ENCODE measurements at places on chromosomes 6 and 20.
A peak's percentile ranks its signal among the peaks of the same experiment; 100 is the strongest.

DNA sequence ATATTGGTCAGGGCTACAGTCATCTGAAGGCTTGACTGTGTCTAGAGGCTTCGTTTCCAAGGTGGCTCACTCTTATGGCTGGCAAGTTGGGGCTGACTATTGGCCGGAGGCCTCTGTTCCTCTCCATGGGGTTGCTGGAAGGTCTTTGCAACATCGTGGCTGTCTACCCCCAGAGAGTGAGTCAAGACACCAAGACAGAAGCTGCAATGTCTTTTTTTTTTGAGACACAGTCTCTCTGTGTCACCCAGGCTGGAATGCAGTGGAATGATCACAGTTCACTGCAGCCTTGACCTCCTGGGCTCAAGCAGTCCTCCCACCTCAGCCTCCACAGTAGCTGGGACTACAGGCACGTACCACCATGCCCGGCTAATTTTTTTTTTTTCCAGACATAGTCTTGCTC lies 29.4 kb upstream of the KIF3B start:
- no peak for DNase-seq

DNA sequence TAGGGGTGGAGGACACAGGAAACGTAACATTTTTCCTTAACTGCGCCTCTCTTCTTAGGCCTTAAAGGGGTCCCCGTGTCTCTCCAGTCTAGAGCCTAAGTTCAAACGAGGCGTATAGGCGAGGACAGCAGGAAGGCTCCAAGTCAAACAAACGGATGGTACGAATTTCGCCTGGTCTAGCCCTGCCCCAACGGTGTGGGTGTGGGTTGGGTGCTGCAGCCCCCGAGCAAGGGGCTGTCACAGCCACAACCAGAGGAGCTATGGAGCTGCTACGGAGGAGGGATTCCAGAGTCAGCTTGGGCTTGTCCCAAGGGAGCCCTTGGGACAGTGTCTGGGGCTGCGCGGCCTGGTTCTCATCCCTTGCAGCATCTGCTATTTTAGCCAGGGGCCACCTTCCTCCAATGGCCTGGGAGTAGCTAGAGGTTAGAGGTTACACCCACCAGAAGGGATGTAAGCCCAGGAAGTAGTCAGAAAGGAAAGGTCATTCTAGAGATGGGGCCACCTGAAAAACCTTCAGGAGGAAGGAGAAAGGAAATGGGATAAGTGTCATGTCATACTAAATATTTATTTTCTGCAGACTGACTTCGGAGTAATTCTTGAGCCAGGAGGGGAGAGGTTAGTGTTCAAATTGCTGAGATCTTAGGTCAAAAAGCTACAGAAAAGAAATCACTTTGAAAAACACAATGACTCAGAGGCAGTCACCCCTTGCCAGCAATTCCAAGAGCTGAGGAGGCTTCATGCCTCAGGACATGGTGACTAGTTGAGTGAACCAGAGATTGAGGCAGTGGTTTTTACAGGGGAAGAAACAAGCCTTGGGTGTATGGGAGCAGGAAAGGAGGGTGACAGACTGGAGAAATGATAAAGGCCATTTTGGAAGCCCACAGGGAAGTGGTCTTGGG lies 21.7 kb downstream of the VPS52 start:
- peak; percentile 45 for DNase-seq

- DNase-seq: no peak
These were observed 14.7 kb downstream of the SESN1 start for GRCh38 chr6:109079981-109080380.

GRCh38 chr20:46089167-46089416 lies 670 bp downstream of the NCOA5 start:
- DNase-seq: peak; percentile 72

- DNase-seq: peak; percentile 39
These were observed 153.0 kb downstream of the CFAP61 start for GRCh38 chr20:20205141-20205861.

- DNase-seq: no peak
These were observed 1.3 kb downstream of the RRAGD start for GRCh38 chr6:89410788-89411144.

- DNase-seq: no peak
These were observed 222.7 kb upstream of the FOXA2 start for GRCh38 chr20:22807045-22807444.

GRCh38 chr6:15305496-15305895 lies 59.6 kb downstream of the JARID2 start:
- no peak for DNase-seq

- no peak for DNase-seq
These were observed 104.4 kb downstream of the TOX2 start for GRCh38 chr20:44018942-44019637.

GRCh38 chr6:41529049-41529448 lies 17.1 kb upstream of the FOXP4 start:
- DNase-seq: no peak

DNA sequence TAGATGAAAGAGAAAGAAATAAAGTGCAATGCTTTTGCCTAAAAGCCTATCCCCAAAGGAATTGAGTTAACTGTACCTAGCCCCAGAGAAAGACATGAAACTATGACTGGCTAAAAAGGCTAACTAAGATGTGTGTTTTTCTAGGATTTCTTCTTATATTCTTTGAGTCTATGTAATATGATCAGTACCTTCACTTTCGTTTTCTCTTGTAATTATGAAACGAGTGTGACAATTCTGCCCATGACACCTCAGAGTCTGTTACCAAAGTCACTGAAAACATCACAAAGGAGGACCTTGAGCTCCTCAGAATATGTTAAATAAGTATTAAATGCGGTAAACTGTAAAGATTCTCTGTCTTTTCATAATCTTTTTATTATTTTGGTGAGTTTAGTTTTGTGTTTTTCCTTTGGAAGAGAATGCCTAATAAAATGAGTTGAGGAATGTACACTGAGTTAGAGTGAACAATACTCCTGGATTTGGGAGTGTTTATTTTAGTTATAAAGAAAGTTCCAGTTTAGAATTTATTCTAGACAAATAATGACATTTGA lies 141.3 kb downstream of the FUT9 start:
- DNase-seq: no peak

GRCh38 chr6:125834348-125834747 lies 43.6 kb downstream of the NCOA7 start:
- DNase-seq: no peak

DNA sequence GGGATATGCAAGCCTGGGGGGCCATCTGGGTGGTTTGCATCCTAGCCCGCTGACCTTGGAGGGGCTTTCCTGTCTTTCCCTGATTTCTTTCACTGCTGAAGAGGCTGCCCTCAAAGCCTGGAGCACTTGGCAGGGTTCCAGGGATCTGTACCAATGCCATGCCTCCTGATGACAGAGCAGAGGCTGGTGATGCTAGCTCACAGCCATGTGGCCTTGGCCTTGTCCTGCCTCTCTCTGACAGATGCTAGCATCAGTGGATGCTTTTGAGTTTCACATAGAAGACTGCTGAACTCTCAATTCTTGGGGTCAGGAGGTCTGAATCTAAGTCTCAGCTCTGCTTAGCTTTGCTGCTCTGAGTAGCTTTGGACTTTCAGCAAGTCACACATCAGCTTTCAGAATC lies 21.9 kb upstream of the RREB1 start:
- DNase-seq: no peak

GRCh38 chr20:57879779-57880570 lies 170.2 kb upstream of the PMEPA1 start:
- no peak for DNase-seq

- DNase-seq: no peak
These were observed 297.9 kb upstream of the RIMS1 start for GRCh38 chr6:71588490-71588889.

DNA sequence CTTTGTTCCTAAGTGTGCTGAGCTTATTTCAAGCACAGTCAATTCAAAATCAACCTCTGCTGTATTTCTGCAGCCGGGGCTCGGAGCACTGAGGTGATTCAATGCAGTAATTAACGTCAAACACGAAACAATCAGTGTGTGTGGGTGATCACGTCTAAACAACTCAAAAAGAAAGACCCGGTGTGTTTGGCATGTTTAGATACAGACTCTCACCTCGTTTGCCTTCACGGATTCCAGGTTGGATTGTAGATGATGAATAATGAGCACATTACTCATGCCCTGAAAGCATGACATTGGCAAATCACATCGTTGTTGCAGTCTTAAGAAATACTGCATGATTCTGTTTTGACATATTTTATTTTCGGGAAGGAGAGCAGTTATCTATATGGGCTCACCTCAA lies 231.0 kb downstream of the QKI start:
- no peak for DNase-seq

DNA sequence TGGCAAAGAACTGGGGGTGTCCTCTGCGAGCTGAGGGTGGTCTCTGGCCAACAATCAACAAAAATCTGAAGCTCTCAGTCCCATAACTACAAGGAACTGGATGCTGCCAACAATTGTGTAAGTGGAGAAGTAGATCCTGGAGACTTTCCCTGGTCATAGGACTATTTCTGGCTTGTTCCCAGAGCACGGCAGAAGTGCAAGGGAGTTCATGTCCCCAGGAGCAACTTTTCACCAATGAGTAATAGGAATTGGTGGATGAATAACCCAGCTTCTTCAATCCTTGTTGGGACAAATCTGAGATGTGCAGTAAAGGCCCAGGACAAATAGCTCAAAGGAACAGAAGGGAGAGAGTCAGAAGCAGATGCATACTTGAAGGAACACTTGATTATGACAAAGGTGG lies 95.5 kb downstream of the QRSL1 start:
- DNase-seq: no peak

DNA sequence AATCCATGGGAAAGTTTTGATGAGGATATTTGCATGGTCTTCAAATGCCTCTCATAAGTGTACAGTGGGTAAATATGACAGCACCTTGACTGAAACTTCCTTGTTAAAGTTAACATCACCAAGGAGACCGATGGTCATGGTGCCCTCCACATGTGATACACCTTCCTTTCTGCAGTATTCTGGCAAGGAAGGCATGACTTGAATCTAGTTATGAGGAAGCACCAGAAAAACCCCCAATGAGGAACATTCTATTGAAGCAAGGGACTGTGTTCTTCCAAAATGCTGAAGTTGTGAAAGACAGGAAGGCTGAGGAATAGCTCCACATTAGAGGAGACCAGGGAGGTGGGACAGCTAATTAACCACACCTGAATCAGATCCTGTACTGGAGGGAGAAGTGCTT lies 118.3 kb downstream of the SLC24A3 start:
- no peak for DNase-seq

DNA sequence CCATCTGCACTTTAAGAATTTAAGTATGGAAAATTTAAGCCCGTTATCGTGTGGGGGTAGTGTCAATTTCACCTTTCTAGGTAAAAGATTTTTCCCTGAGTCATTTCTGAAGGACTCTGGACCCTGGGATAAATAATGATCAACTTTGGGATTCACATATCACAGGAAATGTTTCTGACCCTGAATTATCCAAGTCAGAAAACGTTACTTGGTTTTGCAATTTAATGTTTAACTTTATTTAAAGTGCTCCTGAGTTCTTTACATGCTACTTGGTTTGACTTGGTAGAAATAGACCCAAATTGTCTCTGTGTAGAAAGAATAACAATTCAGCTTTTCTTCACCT lies 1.5 kb upstream of the SLC17A3 start:
- DNase-seq: no peak

DNA sequence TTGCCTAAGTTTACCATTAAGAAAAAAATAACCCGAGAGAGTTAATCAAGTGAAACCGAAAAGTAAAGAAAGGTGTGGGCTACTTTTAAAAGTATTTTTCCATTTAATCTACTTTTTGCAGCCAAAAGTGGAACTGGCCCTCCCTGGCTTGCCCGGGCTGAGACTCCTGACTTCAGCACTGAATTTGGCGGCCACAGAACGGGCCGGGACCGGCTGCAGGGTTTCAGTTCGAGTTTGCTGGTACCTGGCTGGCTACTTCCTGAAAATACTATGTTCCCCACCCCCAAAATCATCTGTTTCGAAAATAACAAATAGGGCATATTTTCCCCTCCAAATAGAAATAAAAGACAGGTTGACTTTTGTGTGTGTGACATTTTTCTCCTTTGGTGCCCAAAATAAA lies 173.4 kb upstream of the EXOC2 start:
- no peak for DNase-seq

- no peak for DNase-seq
These were observed 150.4 kb downstream of the ZDHHC14 start for GRCh38 chr6:157531169-157531985.

DNA sequence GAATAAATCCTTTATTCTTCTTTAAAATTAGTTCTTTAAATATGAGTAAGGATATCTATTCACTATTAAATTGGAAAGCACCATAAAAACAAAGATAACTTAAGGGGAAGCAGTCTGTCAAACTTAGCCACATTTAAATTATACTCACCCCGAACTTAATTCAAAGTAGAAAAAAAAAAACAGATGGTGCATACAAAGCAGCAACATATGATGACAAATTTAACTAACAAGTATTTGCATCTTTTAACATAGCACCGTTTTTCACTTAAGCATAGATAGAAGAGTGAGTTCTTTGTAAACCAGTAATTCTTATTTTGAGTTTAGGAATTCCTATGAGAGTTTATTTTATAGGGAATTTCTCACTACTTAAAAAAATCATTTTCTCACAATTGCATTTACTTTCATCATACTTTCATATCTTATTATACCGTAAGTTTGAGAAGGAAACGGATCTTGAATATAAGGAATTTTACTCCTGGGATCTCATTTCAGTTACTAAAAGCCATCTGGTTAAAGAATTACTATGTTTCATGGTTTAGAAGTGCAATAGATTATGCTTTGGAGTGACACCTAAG lies 828.2 kb upstream of the MAP3K7 start:
- no peak for DNase-seq

GRCh38 chr6:98769546-98769945 lies 64.8 kb upstream of the POU3F2 start:
- DNase-seq: peak; percentile 46

- DNase-seq: no peak
These were observed 81.6 kb downstream of the C6orf118 start for GRCh38 chr6:165227644-165228329.

DNA sequence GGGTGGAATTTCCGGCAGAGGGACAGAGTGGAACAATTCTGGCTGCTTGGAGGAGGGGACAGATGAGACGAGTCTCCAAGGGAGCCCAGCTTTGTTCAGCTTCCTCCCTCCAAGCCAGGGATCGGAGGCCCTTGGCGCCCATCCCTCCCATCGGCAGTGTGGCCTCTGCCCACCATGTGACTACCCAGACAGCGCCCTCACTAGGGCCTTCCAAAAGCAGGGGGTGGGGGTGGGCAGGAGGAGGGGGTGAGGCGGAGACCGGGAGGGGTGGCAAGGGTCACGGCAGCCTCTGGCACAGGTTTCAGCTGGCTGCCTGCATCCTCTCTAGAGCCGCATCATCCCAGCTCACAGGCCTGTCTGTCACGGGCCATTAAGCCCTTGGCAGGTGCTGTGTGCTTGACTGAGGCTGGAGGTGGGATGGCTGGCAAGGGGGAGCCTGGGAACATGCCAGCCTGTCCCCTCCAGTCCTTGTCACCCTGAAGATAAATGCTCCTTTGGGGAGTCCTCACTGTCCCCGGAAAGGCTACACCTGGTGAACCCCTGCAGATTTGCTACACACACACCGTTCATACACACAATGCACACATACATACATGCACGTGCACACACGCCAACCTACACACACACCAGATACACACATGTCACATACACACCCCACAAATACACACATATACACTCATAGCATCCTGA lies 6.2 kb upstream of the FGD2 start:
- DNase-seq: peak; percentile 88
